RPMI7951 (cell line): ENCODE measurements at places on chromosomes 7 and 10. TPM values are rescaled to one million over a fixed set of nuclear protein-coding genes. Genes with fewer than 3 reads are reported as not detected.

DNA sequence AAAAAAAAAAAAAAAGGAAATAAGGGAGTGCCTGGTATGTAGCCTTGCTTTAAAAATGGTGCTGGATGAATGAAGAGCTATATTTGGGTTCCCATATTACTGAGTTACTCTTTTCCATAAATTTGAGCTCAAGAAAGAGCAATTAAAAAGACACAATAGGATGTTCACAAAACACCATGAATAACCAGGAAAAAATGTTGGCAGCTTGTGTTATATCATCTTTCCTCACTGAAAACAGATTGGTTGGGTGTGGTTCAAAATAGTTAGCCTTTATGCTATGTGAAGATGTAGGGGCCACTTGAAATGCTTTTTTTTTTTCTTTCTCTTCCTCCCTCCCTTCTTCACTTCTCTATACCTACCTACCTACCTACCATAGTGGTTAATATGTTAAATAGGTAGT lies 256.9 kb downstream of the STK31 start:
- peak; percentile 42 for DNase-seq

DNA sequence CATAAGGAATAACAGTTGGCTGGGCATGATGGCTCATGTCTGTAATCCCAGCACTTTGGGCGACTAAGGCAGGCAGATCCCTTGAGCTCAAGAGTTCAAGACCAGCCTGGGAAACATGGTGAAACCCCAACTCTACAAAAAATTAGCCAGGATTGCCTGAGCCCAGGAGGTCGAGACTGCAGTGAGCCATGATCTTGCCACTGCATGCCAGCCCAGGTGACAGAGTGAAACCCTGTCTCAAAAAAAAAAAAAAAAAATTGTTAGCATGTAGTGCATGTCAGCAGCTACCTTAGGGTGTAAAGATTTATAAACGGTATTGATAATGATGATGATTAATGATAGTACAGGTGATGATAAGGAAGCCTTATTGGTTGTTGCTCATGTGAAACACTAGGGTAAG lies 331.2 kb upstream of the FZD1 start:
- no peak for DNase-seq

Gene UCMA
- not detected in 2 replicates for total RNA-seq

Gene TMEM213
- not detected in 2 replicates for total RNA-seq

Gene OR2A1
- 0.20 and 1.7 TPM in 2 replicates for total RNA-seq

Gene SLC39A12
- total RNA-seq, result not detected in 2 replicates

GRCh38 chr7:150379441-150380379 lies 580 bp downstream of the ZNF775 start:
- peak; percentile 43 for DNase-seq

Gene MMP21
- not detected in 2 replicates for total RNA-seq

DNA sequence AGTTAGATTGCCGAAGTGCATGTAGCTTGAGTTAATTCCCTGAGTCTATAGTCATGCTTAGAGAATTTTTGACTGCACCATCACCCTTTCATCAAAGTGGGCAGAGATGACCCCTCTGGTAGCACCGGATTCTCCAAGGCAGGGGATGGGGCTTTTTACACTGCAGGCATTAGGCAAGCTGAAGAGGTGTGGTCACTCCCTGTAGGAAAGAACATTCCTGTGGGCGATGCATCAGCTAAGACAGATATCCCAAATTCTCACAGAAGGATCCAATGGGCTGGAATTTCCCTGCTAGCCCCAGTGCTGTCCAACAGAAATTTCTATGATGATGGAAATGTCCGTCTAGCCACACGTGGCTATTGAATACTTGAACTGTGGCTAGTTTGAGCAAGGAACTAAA lies 118.2 kb downstream of the ADAM12 start:
- DNase-seq, result no peak

- DNase-seq, result no peak
Measured at GRCh38 chr10:71394926-71395562, 1.7 kb upstream of the CDH23 start.

Gene GPR158
- total RNA-seq, result 10.0 and 13.7 TPM in 2 replicates

DNA sequence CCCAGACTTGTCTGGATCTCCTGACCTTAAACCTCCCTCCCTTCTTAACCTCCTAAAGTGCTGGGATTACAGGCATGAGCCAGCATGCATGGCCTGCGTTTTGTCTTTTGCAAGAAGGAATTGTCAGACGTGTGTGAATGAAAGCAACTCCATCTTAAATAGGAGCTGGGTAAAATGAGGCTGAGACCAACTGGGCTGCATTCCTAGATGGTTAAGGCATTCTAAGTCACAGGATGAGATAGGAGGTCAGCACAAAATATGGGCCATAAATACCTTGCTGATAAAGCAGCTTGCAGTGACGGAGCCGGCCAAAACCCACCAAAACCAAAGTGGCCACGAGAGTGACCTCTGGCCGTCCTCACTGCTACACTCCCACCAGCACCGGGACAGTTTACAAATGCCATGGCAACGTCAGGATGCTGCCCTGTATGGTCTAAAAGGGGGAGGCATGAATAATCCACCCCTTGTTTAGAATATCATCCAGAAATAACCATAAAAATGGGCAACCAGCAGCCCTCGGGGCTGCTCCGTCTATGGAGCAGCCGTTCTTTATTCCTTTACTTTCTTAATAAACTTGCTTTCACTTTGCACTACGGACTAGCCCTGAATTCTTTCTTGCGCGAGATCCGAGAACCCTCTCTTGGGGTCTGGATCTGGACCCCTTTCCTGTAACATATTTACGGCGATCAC lies 41.2 kb upstream of the SDK1 start:
- peak; percentile 70 for DNase-seq
